Eye (tissue), 1 donor: ENCODE measurements at places on chromosomes 12 and 14.

GRCh38 chr14:99873653-99874052 is 80.4 kb downstream of the EML1 start:
- peak; percentile 82 for DNase-seq

DNA sequence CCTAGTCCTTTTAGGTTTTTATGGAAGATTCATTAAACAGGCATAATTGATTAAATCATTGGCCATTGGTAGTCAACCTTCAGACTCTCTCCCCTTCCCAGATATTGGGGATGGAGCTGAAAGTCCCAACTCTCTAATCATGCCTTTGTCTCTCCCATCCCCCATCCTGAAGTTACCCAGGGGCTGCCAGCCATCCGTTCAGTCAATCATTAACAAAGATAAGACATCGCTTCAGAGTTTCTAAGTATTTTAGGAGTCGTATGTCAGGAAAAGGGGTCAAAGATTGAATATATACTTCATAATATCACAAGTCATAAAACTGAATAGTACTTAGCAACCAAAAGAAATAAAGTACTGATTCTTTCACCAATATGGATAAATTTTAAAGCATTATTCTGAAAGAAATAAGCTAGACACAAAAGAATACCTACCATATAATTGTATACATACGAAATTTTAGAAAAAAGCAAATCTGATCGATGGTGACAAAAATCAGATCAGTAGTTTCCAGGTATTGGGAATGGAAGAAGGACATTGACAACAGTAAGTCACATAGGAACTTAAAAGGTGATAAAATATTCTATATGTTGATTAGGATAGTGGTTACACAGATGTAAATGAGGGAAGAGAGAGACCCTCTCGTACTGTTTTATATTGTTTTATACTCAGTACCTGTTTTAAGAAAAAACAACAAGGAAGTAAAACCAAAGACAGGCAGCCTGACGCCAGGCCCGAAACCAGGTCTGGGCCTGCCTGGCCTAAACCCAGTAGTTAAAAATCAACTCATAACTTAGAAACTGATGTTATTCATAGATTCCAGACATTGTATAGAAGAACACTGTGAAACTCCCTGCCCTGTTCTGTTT is 414.4 kb downstream of the DAD1 start:
- DNase-seq, result no peak

DNA sequence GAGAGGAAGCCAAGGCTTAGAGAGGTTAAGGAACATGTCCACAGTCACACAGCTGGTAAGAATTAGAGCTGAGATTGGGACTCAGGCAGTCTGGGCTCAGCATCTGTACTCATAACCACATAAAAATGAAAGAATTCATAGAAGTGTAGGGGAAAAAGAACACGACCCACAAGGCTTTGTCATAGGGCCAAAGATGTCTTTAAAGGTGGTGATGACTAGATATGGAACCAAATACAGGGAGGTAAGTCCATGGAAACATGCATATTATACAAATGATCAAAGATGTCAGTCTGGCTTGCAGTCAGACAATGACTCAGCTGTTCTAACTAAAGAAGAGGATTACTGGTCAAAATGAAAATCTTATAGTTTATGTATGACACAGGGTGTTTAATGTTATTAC is 7.2 kb upstream of the SSPN start:
- no peak for DNase-seq

DNA sequence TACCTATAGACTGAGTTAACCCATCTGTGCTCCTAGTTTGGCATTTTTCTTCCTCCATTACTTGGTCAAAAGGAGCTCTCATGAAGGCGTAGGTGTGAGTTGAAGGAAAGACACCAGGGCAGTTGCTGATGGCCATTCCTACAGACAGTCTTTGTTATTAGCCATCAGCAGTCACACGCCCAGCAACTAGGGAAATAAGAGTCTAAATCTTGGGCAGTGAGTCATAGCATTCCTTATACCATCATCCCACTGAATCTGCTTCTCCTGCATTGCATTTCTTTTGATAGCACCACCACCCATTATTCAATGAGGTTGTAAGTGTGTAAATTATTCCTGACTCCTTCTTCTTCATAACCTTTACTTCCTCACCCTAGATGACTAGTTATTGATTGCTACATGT is 150.9 kb upstream of the IGF1 start:
- DNase-seq, result no peak

- DNase-seq, result peak; percentile 45
Observed at GRCh38 chr12:14952299-14952921, 9.0 kb downstream of the ARHGDIB start.

DNA sequence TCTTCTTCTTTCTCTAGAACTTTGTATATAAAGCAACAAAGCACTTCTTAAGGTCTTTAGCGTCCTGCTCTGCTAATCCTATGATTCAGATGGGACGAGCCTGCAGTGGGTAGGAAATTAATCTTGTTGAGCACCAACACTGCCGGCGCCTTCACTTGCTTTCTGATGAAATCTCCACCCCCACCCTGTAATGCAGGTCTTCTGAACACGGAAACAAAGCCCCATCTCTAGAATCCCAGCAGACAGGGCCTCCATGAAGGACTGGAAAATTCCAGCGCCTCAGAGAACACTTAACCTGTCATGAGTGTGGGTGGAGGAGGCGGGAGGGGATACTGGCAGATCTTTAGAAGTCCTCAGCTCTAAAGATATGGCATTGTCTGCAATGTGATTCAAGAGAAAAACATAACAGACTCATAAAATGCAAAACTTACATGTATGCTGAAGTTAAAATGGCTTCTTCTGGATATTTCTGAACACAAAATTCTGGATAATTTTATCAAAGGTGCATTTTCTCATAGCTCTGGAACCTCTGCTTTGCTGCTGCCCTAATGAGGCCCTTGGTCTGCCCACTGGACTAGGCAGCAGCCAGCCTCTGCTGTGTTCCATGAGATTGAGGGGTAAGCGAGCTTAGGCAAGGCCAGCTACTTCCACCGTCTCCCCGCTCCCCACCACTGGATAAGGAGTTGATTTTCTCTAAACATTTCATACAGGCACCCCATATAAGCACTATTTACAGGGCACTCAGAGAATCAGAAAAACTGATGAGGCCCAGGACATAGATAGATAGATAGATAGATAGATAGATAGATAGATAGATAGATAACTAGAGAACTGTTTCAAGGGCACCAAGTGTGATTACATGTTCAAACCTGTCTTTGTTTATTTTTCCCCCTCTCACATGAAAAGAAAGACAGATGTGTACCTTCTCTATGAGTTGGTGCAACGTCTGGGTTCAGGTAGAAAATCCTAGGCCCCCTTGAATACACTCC is 43.1 kb downstream of the ZFP36L1 start:
- no peak for DNase-seq
